Omental fat pad (tissue), 4 donors: ENCODE measurements at places on chromosomes 7 and 10. TPM values are rescaled to one million over a fixed set of nuclear protein-coding genes. Genes with fewer than 3 reads are reported as not detected.

The NET1 gene
- 173 TPM for total RNA-seq

- no peak for DNase-seq
These were observed 17.8 kb upstream of the CALU start for GRCh38 chr7:128721376-128721775.

DNA sequence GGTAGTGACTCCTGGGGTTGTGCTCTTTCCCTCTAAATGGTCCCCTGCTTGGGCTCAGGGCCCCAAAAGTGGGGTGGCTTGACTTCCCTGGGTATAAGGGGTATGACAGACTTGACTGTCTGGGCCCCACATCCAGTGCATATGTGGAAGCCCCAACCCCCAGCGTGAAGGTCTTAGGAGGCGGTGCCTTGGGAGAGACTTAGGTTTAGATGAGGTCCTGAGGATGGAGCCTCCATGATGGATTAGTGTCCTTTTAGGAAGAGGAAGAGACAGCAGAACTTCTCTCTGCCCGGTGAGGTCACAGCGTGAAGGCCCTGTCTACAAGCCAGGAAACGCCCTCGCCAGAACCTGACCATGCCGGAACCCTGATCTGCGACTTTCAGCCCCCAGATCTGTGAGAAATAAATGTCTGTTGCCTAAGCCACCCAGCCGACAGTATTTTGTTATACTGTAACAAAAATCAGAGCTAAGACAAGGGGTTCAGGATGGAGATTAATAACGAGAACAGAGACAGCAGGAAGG lies 23.8 kb downstream of the PODXL start:
- no peak for DNase-seq

DNA sequence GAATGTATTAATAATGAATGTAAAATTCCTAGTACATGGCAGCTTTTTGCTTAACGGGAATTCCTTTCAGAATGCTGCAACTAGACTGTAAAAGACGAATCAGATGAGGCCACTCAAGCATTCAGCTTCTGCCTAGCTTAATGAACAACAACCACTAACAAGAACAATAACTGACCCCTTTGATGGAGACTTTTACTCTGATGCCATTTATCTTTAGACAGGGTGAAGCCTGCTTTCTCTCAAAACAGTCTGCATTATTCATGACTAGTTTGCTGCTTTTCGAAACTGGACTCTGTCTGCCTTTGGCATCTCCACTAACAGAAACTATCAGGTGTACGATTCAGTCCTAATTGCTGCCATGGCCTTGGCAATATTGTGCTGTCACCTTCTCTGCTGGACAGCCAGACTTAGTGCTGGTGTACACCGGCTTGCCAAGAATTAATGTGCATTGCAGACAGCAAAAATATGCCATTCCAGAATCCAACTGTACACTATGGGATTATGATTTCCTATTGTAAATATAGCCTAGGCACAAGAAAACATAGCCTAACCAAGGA lies 295.5 kb upstream of the CDC14C start:
- DNase-seq = no peak
